Type B pancreatic cell (in vitro differentiated cells): ENCODE measurements at places on chromosomes 12 and 14. TPM values are rescaled to one million over a fixed set of nuclear protein-coding genes. Genes with fewer than 3 reads are reported as not detected.

The POU6F1 gene
- 5.6 and 6.6 TPM in 2 replicates for total RNA-seq

GRCh38 chr14:95313707-95314106 lies 6.0 kb downstream of the CLMN start:
- peaks cover 7% of the 10 kb centered on the region for H3K36me3 ChIP-seq
- DNase-seq: no peak
- H3K4me3 ChIP-seq: no peak overlapping the region

The SERPINA12 gene
- not detected in 2 replicates for total RNA-seq

- H3K27ac ChIP-seq: no peak overlapping the region
- H3K27me3 ChIP-seq: no peaks in the 10 kb centered on the region
- H3K4me3 ChIP-seq: no peak overlapping the region
These were observed 77.5 kb downstream of the LIN7A start for GRCh38 chr12:80860206-80860605.

DNA sequence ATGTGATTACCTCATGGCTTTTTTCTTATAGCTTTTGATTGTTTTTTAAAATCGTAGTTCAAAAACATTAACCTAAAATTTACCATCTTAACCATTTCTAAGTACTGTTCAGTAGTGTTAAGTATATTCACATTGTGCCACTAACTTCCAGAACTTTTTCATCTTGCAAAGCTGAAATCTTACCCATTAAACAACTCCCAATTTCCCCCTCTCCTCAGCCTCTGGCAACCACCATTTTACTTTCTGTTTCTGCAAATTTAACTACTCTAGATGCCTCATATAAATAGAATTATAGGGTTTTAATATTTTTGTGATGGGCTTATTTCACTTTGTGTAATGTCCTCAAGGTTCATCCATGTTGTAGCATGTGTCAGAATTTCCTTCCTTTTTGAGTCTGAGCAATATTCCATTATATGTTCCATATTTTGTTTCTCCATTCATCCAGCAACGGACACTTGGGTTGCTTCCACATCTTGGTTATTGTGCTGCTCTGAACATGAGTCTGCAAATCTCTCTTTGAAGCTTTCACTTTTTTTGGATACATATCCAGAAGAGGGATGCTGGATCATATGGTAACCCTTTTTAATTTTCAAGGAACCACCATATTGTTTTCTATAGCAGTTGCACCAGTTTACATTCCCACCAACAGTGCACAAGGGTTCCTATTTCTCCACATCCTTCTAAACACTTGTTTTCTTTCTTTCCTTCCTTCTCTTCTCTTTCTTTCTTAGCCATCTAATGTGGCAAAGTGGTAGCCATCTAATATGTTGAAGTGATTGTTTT lies 5.0 kb downstream of the HIF1A start:
- H3K4me3 ChIP-seq: peak overlapping the region; percentile 58
- H3K36me3 ChIP-seq: peaks cover 12% of the 10 kb centered on the region
- H3K27me3 ChIP-seq: no peaks in the 10 kb centered on the region
- peaks cover 35% of the 10 kb centered on the region for H3K4me1 ChIP-seq
- DNase-seq: no peak

- no peaks in the 10 kb centered on the region for H3K36me3 ChIP-seq
- DNase-seq: no peak
- H3K4me1 ChIP-seq: no peaks in the 10 kb centered on the region
- H3K4me3 ChIP-seq: no peak overlapping the region
- no peak overlapping the region for H3K27ac ChIP-seq
These were observed 891.1 kb downstream of the TMEM121 start for GRCh38 chr14:106417224-106418049.

The CCDC184 gene
- 0.98 and 2.4 TPM in 2 replicates for total RNA-seq

The KRT78 gene
- total RNA-seq: 14.7 and 29.1 TPM in 2 replicates

- H3K27ac ChIP-seq: no peak overlapping the region
- no peak for DNase-seq
- H3K4me1 ChIP-seq: no peaks in the 10 kb centered on the region
- no peaks in the 10 kb centered on the region for H3K36me3 ChIP-seq
These were observed 13.7 kb downstream of the HRK start for GRCh38 chr12:116867523-116867922.

DNA sequence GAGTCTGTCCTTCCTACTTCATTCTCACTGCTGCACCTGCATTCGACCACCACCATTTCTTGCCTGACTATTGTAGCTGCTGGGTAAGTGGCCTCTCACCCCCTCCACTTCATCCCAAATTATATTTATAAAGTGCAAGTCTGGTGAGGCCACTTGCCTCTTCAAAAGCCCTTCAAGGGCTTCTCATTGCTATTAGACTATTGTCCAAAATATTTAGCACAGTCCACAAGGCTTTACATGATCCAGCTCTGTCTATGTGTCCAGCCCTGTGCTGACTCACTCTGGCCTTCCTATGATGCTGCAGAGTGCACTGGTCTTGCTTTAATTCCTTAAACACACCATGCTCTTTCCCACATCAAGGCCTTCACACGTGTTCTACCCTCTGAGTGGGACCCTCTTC lies 46.0 kb downstream of the PAH start:
- H3K4me1 ChIP-seq: no peaks in the 10 kb centered on the region
- H3K4me3 ChIP-seq: no peak overlapping the region
- DNase-seq: no peak
- H3K27ac ChIP-seq: no peak overlapping the region
- no peaks in the 10 kb centered on the region for H3K36me3 ChIP-seq
- peaks cover 4% of the 10 kb centered on the region for H3K27me3 ChIP-seq

DNA sequence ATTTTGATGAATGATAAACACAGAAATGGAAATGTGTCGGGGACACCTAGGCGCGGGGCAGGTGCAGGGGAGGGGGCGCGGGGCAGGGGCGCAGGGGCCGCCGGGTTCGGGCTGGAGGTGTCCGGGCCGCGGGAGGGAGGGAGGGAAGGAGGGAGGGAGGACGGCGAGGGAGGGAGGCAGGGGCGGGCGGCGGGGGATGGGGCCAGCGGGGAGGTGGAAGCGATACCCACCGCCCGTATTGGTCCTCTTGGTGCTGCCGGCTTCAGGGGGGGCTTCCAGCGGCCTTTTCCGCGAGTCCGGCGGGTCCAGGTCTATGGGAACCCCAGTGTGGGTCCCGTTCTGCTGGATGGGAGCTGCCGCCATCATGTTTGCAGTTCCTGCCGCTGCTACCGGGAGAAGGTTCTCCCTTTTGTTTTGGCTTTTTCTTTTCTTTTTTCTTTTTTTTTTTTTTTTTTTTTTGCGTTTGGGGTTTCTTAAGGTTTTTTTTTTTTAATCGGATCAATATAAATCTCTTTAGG lies 703 bp downstream of the NOVA1 start:
- peak overlapping the region; percentile 97 for H3K4me3 ChIP-seq
- H3K36me3 ChIP-seq: peaks cover 5% of the 10 kb centered on the region
- peak; percentile 66 for DNase-seq
- H3K27me3 ChIP-seq: peaks cover 51% of the 10 kb centered on the region
- H3K27ac ChIP-seq: peak overlapping the region; percentile 83

GRCh38 chr14:91352053-91352452 lies 65.6 kb downstream of the CCDC88C start:
- DNase-seq: no peak
- no peaks in the 10 kb centered on the region for H3K27me3 ChIP-seq
- H3K27ac ChIP-seq: peak overlapping the region; percentile 47
- no peaks in the 10 kb centered on the region for H3K36me3 ChIP-seq

DNA sequence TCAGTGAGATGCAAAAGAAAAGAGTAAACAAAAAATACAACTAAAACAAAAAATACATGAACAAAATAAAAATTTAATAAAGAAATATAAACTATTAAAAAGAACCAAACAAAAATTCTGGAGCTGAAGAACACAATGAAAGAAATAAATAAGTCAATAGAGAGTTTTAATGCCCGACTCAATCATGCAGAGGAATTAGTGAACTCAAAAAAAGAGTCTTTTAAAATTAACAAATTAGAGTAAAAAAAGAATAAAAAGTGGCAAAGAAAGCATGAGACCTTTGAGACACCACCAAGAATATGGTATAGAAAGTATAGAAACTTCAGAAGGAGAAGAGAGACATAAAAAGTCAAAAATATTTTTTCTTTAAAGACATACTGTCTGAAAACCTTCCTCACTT lies 2.6 kb upstream of the KLRC1 start:
- H3K27ac ChIP-seq: no peak overlapping the region
- H3K27me3 ChIP-seq: peaks cover 6% of the 10 kb centered on the region
- peaks cover 3% of the 10 kb centered on the region for H3K36me3 ChIP-seq
- no peak for DNase-seq
- no peaks in the 10 kb centered on the region for H3K4me1 ChIP-seq

The TAS2R7 gene
- not detected in 2 replicates for total RNA-seq

DNA sequence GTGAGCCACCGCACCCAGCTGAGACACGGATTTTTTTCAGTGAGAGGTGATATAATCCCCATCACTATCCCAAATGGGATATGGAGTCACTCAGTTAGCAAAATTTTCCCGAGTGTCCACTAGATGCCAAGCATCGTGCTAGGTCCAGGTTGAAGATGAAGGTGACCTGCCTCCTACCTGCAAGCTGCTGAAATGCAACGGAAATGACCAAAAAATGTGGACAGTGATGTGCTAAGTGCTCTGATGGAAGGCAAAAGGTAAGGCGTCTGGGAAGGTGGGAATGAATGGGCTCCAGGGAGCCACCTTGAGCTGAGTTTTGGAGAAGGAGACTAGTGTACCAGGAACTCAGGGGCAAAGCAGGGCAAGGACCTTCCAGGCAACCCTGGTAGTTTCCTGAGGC lies 64.6 kb downstream of the CALM1 start:
- peak; percentile 24 for DNase-seq
- H3K27me3 ChIP-seq: no peaks in the 10 kb centered on the region
- H3K36me3 ChIP-seq: no peaks in the 10 kb centered on the region
- H3K4me3 ChIP-seq: no peak overlapping the region

DNA sequence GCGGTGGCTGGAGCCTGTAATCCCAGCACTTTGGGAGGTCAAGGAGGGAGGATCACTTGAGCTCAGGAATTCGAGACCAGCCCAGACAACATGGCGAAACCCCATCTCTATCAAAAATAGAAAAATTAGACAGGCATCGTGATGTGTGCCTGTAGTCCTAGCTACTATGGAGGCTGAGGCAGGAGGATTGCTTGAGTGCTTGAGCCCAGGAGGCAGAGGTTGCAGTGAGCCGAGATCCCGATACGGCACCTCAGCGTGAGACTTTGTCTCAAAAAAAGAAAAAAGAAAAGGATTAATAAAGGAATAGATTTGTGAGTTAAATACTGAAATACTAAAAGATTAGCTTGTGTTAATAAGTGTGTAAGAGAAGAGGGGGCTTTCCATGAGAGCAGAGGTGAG lies 29.4 kb downstream of the RPGRIP1 start:
- DNase-seq: no peak
- H3K4me1 ChIP-seq: peaks cover 17% of the 10 kb centered on the region
- no peaks in the 10 kb centered on the region for H3K36me3 ChIP-seq
- peak overlapping the region; percentile 96 for H3K27ac ChIP-seq
- no peaks in the 10 kb centered on the region for H3K27me3 ChIP-seq

DNA sequence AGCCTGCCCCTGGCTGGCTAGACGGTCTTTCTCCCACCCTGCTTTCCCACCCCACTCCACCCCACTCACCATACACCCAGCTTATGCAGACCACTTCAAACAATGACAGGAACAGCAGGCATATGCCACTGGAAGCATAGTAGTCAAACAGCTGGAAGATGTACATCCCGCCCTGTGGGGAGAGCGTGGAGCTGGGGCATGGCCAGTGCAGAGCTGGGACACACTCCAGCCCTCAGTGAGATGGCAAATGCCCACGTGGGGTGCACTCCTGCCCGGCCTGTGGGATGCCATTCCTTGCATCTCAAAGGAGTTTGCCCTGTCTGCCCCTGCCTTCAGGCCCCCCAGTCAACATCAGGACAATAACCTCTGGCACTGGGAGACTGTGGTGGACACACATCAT lies 18.8 kb downstream of the SLC6A12 start:
- H3K27me3 ChIP-seq: peaks cover 70% of the 10 kb centered on the region
- no peaks in the 10 kb centered on the region for H3K4me1 ChIP-seq
- no peak for DNase-seq
